ENCODE measurements at places on chromosomes 6 and 20. TPM values are rescaled to one million over a fixed set of nuclear protein-coding genes. Genes with fewer than 3 reads are reported as not detected.
A peak's percentile ranks its signal among the peaks of the same experiment; 100 is the strongest.

DNA sequence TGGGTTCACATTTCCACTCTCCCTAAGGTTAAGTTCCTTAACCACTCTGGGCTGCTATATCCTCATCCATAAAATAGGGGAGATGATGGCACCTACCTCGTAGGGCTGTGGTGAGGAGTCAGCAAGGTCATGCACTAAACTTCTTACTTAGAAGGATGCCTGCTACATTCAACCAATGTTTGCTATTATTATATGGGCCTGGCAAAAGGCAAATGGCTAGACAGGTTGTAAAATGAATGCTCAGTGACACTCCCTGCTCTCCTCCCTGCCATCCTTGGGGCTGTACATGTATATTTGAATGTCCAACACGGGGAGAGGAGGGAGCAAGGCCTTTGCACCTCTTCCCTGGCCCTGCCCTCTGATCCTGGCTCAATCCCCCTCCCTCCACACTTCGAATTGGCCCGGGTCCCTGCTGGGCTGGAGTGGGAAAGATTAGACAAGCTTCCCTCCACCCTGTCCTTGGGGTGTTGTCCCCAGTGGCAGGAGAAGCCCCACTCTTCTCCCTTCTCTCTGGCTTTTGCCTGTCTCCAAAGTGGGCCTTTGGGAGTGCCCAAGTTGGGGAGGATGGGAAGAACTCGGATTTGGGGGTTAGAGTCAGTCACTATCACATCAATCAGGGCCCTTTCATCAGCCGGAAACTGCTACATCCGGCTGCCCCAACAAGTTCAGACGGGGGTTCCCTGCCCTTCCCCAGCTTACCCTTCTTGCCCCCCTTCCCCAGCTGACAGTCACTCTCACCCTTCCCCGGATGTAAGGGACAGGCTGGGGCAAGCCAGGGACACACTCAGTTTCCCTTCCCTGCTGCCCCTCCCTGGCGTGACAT is 36.3 kb upstream of the VEGFA start:
- no peaks in the 10 kb centered on the region for H3K36me3 ChIP-seq
- H3K4me1 ChIP-seq: peaks cover 25% of the 10 kb centered on the region
- no peak overlapping the region for H3K4me3 ChIP-seq
- no peaks in the 10 kb centered on the region for H3K27me3 ChIP-seq
- peak; percentile 35 for DNase-seq

GRCh38 chr6:128515550-128516513 is 4.6 kb downstream of the PTPRK start:
- peak; percentile 51 for DNase-seq
- H3K27me3 ChIP-seq: no peaks in the 10 kb centered on the region
- H3K4me3 ChIP-seq: peak overlapping the region; percentile 97
- H3K27ac ChIP-seq: peak overlapping the region; percentile 81
- H3K36me3 ChIP-seq: no peaks in the 10 kb centered on the region

- H3K27me3 ChIP-seq: no peaks in the 10 kb centered on the region
- peaks cover 20% of the 10 kb centered on the region for H3K4me1 ChIP-seq
- H3K36me3 ChIP-seq: peaks cover 6% of the 10 kb centered on the region
- no peak for DNase-seq
- no peak overlapping the region for H3K4me3 ChIP-seq
- H3K27ac ChIP-seq: peak overlapping the region; percentile 23
These were observed 87.7 kb downstream of the CEBPB start for GRCh38 chr20:50278377-50278683.

The TNFRSF21 gene
- total RNA-seq: 19.3 TPM

DNA sequence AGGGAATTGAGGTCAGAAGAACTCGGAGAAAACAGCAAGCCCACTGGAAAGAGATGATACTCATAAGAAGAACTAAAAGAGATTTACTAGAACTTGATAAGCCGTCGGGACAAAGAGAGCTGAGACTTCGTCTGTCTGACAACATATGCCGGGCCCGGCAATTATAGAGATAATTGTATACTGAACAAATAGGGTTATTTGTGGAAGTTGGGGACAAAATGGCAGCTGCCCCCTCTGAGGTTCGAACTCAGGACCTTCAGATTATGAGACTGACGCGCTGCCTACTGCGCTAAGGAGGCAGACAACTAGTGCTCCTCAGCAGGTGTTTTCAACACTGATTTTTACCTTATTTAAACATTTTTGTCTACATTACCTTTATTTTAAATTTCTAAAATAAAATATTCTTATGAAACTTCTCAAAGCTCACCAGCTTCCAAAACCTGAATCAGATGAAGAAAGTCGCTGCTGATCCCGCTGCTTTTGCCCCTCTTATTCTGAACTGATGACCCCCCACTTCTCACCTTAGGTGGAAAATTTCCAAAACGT is 29.3 kb upstream of the TRIM27 start:
- H3K27me3 ChIP-seq: no peaks in the 10 kb centered on the region
- H3K36me3 ChIP-seq: peaks cover 19% of the 10 kb centered on the region
- H3K4me1 ChIP-seq: peaks cover 8% of the 10 kb centered on the region
- peak; percentile 63 for DNase-seq
- peak overlapping the region; percentile 77 for H3K4me3 ChIP-seq

- DNase-seq: peak; percentile 49
- no peak overlapping the region for H3K27ac ChIP-seq
- peaks cover 6% of the 10 kb centered on the region for H3K4me1 ChIP-seq
- H3K27me3 ChIP-seq: no peaks in the 10 kb centered on the region
These were observed 396.7 kb downstream of the HACE1 start for GRCh38 chr6:104462811-104463599.

DNA sequence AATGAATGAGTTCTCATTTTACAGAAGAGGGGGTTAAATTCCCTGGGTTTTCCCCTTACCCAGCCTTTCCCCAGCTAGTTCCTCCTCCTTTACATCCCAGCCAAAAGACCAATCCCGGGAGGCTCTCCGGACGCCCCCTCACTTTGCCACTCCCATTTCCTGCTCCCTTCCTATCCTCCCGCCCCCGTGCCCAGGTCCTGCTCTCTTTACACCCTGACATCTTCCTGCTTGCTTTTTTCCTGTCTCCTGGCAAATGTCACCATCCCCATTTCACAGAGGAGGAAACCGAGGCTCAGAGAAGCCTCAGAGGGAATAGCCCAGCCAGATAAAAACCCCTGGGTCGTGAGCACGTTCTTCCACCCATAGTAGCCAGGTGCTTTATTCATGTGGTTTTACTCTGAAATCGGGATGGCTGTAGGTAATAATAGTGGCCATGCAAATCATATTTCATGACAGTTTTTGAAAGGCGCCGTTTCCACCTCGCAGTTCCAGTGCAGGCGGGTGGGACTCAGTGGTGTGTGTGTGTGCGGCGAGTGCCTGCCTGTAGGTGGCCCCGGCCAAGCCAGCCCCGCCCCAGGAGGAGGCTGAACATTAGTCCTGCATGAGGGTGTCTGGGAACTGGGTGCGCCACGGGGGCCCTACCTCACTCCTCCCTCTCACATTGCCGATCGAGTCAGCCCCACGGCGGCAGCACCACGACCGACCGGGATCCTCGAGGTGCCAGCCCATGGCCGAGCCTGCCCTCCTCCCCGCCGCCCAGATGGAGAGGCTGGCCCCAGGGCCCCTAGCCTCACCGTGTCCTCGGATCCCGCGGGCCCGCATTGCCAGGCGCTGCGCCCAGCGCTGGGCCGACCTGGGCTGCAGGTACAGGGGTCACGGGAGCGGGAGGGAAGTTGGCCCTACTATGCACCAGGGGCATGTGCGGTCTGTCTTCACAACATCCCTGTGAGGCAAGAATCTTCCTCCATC is at the start of gene ARHGAP40:
Gene ARHGAP40, plus strand, starts transcription at position 594 of the 969 bp plus-strand sequence.
- H3K4me3 ChIP-seq: no peak within 1 kb of the TSS
- peak; percentile 53 for DNase-seq
- H3K4me1 ChIP-seq: peaks cover 27% of the 10 kb centered on the region

The SUMO4 gene
- total RNA-seq: 1.6 TPM

The ESR1 gene
- total RNA-seq: 0.05 TPM
